ENCODE measurements at places on chromosomes 12 and 14. TPM values are rescaled to one million over a fixed set of nuclear protein-coding genes. Genes with fewer than 3 reads are reported as not detected.
A peak's percentile ranks its signal among the peaks of the same experiment; 100 is the strongest.

- DNase-seq: no peak
Measured at GRCh38 chr12:118175823-118176447, 40.0 kb downstream of the PEBP1 start.

DNA sequence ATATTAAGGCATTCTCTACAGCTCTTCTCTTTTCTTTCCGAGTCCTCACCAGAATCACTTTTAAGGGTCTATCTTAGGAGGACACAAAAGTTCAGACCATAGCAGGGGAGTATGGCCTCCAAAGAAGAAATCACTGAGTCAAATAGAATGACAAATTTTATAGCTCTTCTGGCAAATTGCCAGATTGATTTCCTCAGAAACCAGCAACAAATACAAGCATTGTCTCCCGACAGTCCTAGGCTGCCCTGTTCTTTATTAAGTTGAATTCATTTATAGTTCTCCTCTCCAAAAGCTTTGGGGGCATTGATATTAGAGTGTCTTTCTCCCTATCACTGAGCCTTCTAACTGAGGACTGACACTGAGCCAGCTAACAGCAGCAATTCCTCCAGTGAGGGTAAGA is 156.4 kb upstream of the FRMD6 start:
- no peak for DNase-seq

KRT6C gene
- not detected for total RNA-seq

TMEM120B gene
- total RNA-seq: 8.0 TPM

PGF gene
- 0.36 TPM for total RNA-seq

GRCh38 chr14:20278414-20278813 is 27.3 kb downstream of the TTC5 start:
- peak; percentile 4 for DNase-seq

GRCh38 chr12:114751712-114752111 is 67.7 kb upstream of the TBX3 start:
- DNase-seq: no peak

Measured in fibroblast of the aortic adventitia (primary cell).